Right ventricle myocardium inferior (tissue), 1 donor: ENCODE measurements at places on chromosomes 4 and X.

DNA sequence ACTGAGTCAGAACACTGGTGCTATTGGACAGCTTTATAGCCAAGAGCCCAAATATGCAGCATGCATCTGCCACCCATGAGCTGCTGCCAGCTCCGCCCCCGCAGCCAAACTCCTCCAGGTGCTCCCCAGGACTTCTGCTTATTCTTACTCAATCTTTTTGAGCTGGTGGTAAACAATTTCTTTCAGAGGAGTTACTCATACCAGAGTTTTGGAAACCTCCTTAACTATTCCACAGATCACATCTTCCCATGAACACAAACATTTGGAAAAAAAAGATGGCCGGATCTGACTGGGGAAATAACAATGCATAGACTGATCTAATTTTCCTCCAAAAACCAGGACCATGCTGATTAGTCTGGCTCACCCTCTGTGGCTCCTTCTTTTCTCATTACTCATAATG lies 399.9 kb downstream of the GPM6A start:
- no peak for DNase-seq

DNA sequence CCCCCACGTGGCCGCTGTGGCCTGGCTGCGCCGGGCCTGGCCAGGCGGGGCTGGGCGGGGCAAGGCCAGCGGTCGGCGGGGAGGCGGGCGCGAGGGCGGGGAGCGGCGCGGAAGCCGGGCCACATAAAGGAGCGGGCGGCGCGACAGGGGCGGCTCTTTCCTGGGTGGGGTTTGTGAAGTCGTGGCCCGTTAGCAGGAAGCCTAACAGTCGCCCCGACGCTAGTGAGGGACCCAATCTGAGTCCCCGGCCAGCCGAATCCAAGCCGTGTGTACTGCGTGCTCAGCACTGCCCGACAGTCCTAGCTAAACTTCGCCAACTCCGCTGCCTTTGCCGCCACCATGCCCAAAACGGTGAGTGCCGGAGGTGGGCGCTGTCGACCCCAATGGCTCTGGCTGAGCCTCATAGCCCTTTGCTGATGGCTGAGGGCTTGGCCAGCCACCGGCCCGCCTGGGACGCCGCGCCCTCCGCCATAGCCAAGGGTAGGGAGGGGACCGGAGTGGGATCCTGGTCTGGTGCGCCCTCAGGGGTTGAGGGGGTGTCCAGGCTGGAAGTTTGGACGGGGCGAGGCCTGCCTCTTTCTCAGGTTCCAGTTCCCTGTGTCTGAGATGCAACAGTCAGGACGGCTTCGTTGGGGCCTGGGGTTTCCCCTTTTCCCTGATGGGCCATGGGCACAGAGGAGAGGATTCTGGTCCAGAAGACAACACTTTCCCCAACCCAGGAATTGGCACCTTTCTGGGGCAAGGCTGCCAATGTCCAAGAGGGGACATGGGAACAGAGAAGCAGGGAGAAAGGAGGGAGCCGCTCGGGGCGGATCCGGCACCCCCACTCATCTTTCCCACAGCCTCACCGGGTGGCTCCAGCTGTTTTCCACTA lies at the start of gene MSN:
TSS of gene MSN (plus strand) at position 152 of the 874 bp plus-strand sequence. CDS start at position 340, 188 bp downstream.
- DNase-seq = peak; percentile 91

- DNase-seq = no peak
Measured at GRCh38 chr4:71830497-71831190, 46.8 kb upstream of the GC start.

DNA sequence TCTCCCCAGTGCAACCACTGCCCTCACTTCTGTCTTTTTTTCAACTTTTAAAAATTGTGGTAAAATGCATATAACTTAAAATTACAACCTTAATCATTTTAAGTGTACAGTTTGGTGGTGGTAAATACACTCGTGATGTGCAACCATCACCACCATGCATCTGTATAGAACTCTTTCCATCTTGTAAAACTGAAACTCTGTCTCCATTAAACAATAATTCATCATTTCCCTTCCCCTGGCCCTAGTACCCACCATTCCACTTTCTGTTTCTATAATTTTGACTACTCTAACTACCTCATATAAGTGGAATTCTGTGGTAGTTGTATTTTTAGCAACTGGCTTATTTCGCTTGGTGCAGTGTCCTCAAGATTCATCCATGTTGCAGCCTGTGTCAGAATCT lies 6.8 kb upstream of the CTBP1 start:
- DNase-seq = no peak

- no peak for DNase-seq
Measured at GRCh38 chr4:52366621-52367020, 292.5 kb downstream of the USP46 start.

- DNase-seq = no peak
Measured at GRCh38 chr4:136281889-136282288, 1250.4 kb downstream of the PCDH18 start.

DNA sequence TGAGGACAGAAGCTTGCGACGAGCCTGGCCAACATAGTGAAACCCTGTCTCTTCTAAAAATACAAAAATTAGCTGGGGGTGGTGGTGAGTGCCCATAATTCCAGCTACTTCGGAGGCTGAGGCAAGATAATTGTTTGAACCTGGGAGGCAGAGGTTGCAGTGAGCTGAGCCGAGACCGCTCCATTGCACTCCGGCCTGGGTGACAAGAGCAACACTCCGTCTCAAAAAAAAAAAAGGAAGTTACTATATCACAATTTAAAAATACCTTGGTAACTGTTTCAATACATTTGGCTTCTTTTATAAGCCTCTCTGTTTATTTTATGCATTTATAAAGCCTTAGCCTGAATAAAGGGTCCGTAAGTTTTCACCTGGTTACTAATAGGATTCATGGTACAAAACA lies 46.6 kb upstream of the CHRNA9 start:
- DNase-seq = no peak

DNA sequence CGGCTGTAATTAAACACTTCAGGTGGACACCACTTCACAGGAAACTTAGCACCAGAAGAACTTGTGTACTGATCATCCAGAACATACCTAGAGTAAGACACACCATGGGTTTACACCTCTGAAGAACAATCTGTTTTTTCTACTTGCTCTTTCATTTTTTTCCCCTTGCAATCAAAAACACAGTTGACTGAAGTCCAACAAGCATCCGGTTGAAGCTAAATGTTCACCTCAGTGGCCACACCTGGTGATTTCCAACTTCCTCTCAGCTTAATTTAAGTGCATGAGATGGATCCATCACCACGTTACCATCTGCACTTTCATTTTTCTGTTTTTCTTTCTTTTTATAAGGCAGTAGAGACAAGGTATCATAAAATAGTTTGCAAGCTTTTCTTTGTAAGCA lies 4.9 kb upstream of the TXK start:
- DNase-seq = no peak

- DNase-seq = no peak
Measured at GRCh38 chrX:131782646-131783045, 238.8 kb downstream of the OR13H1 start.
